Mammary epithelial cell (primary cell): ENCODE measurements at places on chromosomes 5 and 9. TPM values are rescaled to one million over a fixed set of nuclear protein-coding genes. Genes with fewer than 3 reads are reported as not detected.

- DNase-seq: no peak
These were observed 8.8 kb upstream of the GLIPR2 start for GRCh38 chr9:36127652-36128244.

DNA sequence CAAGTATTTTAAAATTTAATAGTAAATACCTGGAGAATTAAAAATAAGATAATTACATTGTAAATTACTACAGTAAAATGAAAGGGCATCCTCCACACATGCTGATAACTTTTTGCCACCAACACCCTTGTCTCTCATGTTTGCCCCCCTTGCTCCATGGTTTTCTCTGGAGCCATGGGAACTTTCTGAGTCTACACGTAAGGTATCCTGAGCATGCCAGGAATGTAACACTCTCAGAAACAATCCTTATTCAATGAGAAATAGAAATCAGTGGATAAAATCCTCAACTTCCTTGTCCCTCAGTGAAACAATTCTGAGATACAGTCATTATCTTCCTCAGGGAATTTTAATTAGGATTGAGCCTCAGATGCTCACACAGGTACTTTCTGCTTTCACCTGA lies 108.9 kb downstream of the IZUMO3 start:
- DNase-seq: no peak

- no peak for DNase-seq
These were observed 1.7 kb downstream of the CPLX2 start for GRCh38 chr5:175873088-175873454.

- no peak for DNase-seq
These were observed 30.2 kb upstream of the SLCO6A1 start for GRCh38 chr5:102529031-102529430.

- no peak for DNase-seq
These were observed 4.7 kb downstream of the NTNG2 start for GRCh38 chr9:132166599-132166998.

- DNase-seq: peak; percentile 8
These were observed 501.9 kb downstream of the KDM4C start for GRCh38 chr9:7259544-7260241.

DNA sequence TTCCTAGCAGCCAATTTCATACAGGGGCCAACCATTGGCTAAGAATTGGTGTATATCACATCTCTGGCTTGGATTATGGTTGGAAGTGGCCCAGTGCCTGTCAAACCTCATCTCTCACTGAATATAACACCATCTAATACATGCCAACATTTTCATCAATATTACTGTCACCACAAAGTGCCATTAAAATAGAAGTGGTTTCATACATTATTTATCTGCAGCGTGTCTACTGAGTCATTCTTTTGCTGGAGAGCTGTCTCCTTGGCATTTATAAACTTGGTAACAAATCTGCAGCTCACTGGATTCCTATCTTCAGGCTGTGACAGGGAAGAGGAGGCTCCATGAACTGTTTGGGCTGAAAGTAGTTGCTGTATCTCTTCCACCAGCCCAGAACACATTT lies 70.9 kb downstream of the PTTG1 start:
- DNase-seq: no peak

GRCh38 chr9:27367921-27368315 lies 71.0 kb upstream of the EQTN start:
- no peak for DNase-seq

DNA sequence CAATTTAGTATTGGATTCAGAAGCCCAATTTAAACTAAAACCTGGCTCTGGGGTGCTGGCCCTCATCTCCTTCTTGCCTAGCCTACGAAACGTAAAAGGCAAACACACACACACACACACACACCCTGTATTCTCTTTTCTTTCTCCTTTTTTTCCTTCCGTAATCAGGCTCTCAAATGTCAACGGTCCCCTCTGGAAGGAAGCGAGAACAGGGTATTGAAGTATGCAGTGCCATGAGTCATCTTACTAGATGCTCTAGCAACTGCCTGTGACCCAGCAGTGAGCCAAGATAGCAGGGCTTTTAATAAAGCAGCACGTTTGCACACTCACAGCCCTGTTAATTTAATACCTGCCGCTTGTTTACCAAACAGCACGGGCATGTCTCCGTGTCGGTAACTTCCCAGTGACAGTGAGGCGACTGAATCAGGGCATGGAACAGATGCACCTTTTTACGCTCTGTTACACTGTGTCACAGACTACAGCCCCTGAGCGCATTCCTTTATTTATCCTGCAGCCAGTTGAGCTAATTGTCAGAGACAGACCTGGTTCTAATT lies 243.8 kb downstream of the BNC2 start:
- no peak for DNase-seq

- peak; percentile 39 for DNase-seq
These were observed at the start of gene LARP1 for GRCh38 chr5:154755361-154756008. TSS of gene LARP1 (plus strand) at chr5:154755377. CDS start at chr5:154755758, 381 bp downstream.

DNA sequence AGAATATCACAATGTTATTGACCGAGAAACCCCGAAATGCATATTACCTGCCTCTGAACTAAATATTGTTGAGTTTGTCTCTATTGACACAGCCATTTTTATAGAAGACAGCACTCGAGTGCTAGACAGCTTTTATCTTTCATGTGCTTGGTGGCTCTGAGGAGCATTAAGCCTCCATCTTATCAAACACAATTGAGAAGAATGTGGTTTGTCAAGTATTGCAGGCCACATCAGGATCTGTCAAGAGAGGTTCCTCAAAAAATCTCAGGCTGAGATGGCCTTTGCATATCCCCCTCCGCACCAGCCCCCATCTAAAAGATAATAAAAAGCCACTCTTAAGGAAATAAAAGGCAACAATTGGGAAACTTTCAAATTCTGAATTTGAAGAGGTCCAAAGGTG lies 284.8 kb downstream of the DENND1A start:
- DNase-seq: no peak

GRCh38 chr5:116736671-116737070 lies 162.0 kb upstream of the SEMA6A start:
- no peak for DNase-seq

GRCh38 chr5:126389179-126389578 lies 34.0 kb upstream of the GRAMD2B start:
- no peak for DNase-seq

DNA sequence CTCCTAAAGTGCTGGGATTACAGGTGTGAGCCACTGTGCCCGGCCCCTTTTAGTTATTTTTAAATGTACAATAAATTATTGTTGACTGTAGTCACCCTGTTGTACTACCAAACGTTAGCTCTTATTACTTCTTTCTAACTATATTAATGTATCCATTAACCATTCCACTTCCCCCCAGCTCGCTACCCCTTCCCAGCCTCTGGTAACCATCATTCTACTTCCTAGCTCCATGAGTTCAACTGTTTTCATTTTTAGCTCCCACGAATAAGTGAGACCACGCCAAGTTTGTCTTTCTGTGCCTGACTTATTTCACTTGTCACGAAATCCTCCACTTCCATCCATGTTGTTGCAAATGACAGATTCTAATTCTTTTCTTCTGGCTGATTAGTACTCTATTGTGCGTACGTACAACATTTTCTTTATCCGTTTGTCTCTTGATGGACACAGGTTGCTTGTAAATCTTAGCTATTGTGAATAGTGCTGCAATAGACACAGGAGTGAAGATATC lies 6.5 kb downstream of the LURAP1L start:
- DNase-seq: no peak

- DNase-seq: no peak
These were observed 159.9 kb upstream of the WWC1 start for GRCh38 chr5:168131519-168131918.

GRCh38 chr9:84137968-84138367 lies 157.4 kb downstream of the RMI1 start:
- peak; percentile 90 for DNase-seq

DNA sequence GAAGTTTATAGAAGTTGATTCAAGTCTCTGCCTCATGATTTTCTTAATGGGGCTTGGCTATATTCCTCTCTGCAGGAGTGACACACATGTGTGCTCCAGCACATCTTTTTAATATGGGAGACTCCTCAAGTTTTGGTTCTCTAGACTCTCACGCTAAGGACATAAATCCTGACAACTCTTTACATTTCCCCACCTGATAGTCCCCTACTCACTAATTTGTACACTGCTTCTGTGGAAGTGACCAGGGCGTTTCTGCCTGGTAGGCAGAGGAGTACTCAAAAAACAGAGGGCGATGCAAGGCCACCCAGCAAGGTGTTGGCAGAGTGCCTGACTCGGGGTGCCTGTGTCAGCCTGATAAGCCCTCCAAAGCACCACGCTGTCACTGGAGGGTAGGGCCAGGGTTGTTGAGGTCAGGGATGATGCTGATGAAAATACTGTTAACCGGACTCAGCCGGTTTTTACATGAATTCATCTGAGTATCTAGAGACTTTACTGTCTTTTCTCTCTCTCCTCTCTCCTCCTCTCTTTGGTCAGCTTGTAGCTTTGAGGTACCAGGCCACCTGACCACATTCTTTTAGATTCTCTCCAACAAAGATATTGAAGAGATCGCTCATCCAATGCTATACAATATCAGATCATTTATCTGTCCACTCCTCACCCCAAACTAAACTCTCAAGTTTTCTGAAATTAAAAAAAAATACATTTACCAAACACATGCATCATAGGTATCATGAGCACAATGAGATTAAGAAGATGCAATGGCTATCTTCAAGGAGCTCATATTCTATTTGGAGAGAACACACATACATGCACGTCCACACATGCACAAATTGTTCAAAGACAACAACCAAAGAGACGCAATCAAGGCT lies 205.2 kb downstream of the PIK3R1 start:
- no peak for DNase-seq

DNA sequence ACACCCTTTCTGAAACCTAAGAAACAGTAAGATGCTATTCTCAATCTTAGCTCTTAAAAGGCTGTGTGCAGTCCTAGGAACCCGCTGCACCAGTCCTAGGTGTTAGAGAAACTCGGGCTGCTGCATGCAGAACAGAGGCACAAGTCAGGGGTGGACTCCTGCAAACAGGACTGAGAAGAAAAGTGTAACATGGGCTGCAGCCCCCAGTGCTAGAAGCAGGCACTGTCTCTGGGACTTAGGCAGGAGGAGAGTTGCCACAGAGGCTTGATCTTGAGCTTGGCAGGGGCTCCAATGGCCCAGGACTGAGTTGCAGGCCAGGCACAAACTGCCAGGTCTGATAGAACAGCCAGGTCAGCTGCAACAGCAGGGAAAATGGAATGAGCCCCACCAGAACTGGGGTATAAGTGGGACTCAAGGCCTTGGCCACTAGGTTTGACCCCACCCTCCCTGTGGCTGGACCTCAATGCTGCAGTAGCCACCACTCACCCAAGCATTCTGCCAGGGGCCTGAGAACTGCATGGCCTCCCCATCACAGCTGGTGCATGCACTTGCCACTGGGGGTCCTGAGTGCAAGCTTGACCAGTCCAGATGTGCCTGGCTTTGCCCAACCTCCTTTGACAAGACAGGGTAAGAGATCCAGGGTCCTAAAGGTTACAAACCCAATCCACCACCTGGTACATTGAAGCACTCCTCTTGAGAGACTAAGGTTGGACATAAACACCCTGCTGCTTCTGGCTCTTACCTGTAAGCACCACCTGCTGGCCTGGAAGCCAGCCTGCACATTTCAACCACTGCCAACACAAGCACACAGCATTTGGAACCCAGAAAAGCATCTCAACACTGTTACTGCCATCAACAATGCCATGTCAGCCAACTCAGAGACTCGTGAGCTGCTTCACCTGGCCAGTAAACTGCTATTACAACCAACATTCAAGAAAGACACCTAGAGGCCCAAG lies 103.3 kb downstream of the FBXL17 start:
- DNase-seq: no peak

GRCh38 chr5:109558952-109559351 lies 130.8 kb upstream of the MAN2A1 start:
- no peak for DNase-seq

GRCh38 chr5:102119252-102119651 lies 176.8 kb downstream of the SLCO4C1 start:
- DNase-seq: no peak

GRCh38 chr5:9062873-9063272 lies 483.0 kb downstream of the SEMA5A start:
- no peak for DNase-seq

- peak; percentile 29 for DNase-seq
These were observed 404 bp upstream of the AFAP1L1 start for GRCh38 chr5:149271195-149271715.

GRCh38 chr5:54659700-54660131 lies 142.2 kb downstream of the SNX18 start:
- no peak for DNase-seq

- no peak for DNase-seq
These were observed 6.8 kb upstream of the FXN start for GRCh38 chr9:69028754-69029153.

GRCh38 chr9:4936823-4937222 lies 48.2 kb upstream of the JAK2 start:
- no peak for DNase-seq

DNA sequence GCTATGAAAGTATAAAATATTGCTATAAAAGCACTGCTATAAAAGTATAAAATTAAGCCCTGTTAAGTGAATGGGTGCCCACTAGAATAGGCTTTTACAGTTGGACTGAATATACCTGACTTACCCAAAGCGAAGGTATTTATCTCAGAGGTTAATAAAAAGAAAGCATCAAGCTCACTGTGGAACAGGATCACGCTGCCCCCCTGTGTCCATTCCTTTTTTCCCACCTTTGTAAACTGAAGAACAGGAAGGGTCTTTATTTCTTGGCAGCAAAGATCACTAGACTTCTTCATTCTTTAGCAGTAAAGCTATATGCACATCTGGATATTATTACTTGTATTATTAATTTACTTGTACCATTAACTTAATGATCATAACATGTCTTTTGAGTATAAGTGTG lies 22.1 kb upstream of the PLPP6 start:
- DNase-seq: no peak

- DNase-seq: no peak
These were observed 122.3 kb downstream of the SLC24A2 start for GRCh38 chr9:19666575-19666974.

GRCh38 chr9:85186218-85186585 lies 516.7 kb downstream of the NTRK2 start:
- no peak for DNase-seq

The ZNF454 gene
- total RNA-seq: 0.17 TPM

The CDH10 gene
- 0.17 TPM for total RNA-seq

The MACROH2A1 gene
- 416 TPM for total RNA-seq

The CCDC127 gene
- 4.5 TPM for total RNA-seq

The SLC6A19 gene
- not detected for total RNA-seq

The CER1 gene
- not detected in 2 replicates for total RNA-seq

The ZMYND19 gene
- 44.0 and 48.0 TPM in 2 replicates for total RNA-seq

The PDE4D gene
- 24.8 TPM for total RNA-seq

The HRCT1 gene
- 0.59 and 1.6 TPM in 2 replicates for total RNA-seq

The ASPN gene
- total RNA-seq: 0.17 TPM

The SPINK6 gene
- 4.8 TPM for total RNA-seq

The SHOC1 gene
- total RNA-seq: 0.05 and 0.07 TPM in 2 replicates

The C8G gene
- 2.8 TPM in 1 of 2 replicates, not detected in the other for total RNA-seq

The PRSS3 gene
- total RNA-seq: 24.4 and 27.6 TPM in 2 replicates

The IFNA17 gene
- total RNA-seq: not detected in 2 replicates

The DMRT3 gene
- total RNA-seq: not detected

The LURAP1L gene
- 57.8 TPM for total RNA-seq

The CACNA1B gene
- total RNA-seq: under 0.01 TPM

The GBGT1 gene
- total RNA-seq: 0.35 and 1.7 TPM in 2 replicates

The HAPLN1 gene
- total RNA-seq: under 0.01 TPM

The CYLC2 gene
- total RNA-seq: not detected in 2 replicates

The MARCOL gene
- not detected in 2 replicates for total RNA-seq

The AHRR gene
- total RNA-seq: 1.7 TPM

The INSL6 gene
- not detected for total RNA-seq

The PDGFRB gene
- not detected in 2 replicates for total RNA-seq

The ANKDD1B gene
- 0.52 and 1.7 TPM in 2 replicates for total RNA-seq
